ENCODE measurements at places on chromosomes 6 and 20.

GRCh38 chr6:68704485-68704884, 69.4 kb downstream of the ADGRB3 start:
- DNase-seq, result no peak

- no peak for DNase-seq
Measured at GRCh38 chr6:111775145-111775922, 97.9 kb downstream of the FYN start.

DNA sequence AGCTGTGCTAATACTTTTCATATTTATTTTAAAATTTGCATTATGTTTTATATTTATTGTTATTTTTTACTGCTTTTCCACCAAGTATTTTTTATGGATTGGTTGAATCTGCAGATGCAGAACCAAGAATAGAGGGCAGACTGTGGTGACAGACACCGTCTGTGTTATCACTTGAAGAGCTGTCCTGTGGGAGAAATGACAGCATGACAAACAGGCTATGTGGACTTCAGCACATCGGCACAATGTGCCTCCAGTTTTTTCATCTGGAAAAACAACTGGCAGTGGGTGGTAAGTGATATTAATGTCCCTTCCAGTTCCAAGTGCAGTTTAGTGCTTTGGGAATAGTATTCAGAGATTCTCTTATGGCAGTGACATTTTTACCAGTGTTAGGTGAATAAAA, 492.9 kb downstream of the PRKN start:
- no peak for DNase-seq

DNA sequence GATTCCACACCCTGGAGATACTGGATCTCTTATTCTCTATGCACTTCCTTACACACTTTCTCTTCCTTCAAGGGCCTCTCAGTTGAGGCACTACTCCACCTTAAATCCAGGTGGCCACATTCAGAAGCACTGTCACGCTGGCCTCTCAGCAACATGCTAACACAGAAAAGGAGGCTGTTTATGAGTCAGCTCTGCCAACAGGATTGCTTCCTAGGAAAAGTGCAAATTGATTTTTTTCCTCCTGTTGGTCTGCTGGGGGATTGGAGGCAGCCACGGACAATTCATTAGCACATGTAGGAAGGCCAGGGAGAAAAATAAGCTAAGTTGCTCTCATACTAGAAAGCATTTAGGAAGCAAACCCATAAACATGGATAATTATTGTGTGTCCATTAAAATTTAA, 20.9 kb downstream of the LY86 start:
- DNase-seq, result no peak

DNA sequence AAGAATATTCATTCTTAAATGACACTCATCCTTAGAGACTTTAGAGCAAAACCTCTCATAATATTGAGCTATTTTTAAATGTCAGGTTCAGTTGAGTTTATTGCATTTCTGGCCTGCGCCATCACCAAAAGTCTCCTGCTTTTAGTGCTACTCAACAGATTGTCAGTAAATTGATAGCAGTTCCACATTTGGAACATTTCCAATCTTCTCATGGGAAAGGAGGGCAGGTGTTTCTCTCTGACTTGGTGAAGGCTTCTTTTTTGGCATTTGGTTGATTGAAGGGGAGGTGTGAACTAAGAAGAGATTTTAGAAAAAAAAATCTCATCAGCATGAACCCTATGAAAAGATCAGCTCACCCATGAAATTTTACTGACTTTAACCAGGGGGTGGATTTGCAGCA, 125.9 kb upstream of the INSM1 start:
- DNase-seq, result no peak

- DNase-seq, result no peak
Measured at GRCh38 chr20:20295621-20296498, 72.0 kb upstream of the INSM1 start.

GRCh38 chr6:90068264-90068663, 174.0 kb downstream of the GJA10 start:
- no peak for DNase-seq

- no peak for DNase-seq
Measured at GRCh38 chr6:19538096-19538495, 299.1 kb upstream of the ID4 start.

DNA sequence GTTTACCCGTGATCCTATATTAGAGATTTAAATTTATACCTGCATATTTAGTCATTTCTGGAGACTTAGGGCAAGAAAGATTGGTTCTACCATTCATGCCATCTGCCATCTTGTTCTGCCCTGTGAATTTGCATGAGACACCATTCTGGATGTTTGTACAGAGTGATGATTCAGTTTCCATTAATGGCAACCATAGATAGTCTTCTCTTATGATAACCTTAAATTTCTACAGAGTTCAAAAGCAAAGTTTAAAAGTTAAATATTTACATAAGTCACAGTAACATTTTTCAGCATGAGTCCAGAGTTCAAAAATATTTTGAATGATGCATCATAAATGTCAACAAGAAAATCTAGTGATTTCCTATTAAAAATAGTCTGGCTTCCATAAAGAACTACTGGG, 23.2 kb downstream of the PLCB1 start:
- no peak for DNase-seq

- no peak for DNase-seq
Measured at GRCh38 chr6:131979515-131980337, 28.6 kb upstream of the CCN2 start.

DNA sequence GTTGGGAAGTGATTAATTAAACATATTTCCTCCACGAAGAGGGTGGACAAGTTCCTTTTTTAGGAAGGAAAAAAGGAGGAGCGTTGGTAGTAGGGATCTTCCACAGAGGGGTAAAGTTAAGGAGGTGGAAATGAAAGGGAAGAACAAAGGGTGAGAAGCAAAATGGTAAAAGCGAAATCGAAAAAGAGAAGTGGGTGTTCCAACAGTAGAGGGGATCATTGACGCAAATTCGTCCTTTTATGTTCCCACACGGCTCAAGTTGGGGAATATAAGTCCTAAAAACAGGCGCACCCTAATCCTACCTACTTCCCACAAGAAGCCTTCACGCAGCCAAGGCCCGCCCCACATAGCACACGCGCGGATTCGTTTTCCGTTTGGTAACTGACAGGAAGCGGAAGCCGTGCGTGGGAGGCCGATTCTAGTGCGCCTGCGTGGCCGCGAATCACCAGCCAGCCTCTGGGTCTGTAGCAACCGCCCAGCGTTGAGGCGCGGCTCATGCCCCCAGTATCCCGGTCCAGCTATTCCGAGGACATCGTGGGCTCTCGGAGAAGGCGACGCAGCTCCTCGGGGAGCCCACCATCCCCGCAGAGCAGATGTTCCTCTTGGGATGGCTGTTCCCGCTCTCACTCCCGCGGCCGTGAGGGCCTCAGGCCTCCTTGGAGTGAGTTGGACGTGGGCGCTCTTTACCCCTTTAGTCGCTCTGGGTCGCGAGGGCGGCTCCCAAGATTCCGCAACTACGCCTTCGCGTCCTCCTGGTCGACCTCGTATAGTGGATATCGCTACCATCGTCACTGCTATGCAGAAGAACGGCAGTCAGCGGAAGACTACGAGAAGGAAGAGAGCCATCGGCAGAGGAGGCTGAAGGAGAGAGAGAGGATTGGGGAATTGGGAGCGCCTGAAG, at the start of gene NKAPL:
NKAPL (plus strand) TSS at position 421 of the 901 bp plus-strand sequence; CDS start at position 496, 75 bp downstream.
- no peak for DNase-seq

DNA sequence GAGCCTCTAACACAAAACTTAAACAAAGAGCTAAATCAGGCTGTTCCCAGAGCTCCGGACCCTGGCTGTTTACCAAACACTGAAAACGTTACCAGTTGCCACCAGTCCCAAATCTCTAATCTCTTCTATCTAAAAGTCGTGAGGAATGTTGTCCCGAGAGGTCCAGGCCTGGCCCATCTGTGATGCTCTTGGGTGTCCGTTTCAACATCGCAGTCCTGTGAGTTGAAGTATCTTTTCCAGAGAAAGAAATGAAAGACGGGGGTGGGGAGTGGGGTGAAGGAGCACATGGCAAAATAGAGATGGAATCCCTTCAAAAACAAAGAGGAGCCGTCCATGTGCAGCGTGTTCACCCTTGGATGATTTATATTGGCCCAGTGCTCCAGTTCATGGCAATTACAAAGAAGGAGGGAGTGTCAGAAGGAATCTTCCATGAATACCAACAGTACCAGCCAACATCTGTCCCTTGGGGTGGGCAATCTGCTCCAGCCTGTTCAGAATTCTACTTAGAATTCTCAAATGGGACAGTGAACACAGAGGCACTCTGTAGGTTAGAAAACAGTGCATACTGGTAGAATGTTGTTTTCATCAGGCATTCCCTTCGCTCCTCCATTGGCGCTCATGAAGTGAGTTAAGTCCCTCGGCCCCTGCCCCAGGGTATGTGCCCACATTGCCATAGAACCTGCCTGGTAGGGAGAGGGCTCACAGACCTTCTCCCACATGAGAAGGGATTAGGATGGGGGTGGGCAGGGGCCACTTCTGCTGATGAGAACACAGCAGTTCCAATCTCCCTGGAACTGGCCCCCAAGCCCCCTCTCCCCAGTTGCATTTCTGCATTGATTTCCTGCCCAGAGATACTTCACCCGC, 112.1 kb downstream of the LY86 start:
- DNase-seq, result no peak

DNA sequence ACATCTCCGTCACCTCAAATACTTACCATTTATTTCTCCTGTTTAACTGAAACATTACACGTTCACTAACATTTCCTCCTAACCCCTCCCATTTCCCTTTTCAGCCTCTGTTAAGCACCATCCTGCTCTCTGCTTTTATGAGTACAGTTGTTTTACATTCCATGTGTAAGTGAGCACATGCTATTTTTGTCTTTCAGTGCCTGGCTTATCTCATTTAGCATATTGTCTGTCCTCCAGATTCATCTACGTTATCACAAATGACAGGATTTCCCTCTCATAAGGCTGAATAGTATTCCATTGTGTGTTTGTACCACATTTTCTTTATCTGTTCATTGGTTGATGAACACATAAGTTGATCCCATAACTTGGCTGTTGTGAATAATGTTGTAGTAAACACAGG, 22.7 kb downstream of the TAF11 start:
- no peak for DNase-seq

- peak; percentile 65 for DNase-seq
Measured at GRCh38 chr6:3162565-3163247, 5.4 kb upstream of the TUBB2A start.

- DNase-seq, result no peak
Measured at GRCh38 chr20:40963505-40963845, 65.1 kb upstream of the TOP1 start.

- DNase-seq, result no peak
Measured at GRCh38 chr20:51484141-51484815, 58.2 kb downstream of the NFATC2 start.

- DNase-seq, result no peak
Measured at GRCh38 chr6:37607944-37608343, 89.7 kb downstream of the MDGA1 start.

GRCh38 chr6:51261691-51262090, 443.0 kb downstream of the TFAP2B start:
- DNase-seq, result no peak

DNA sequence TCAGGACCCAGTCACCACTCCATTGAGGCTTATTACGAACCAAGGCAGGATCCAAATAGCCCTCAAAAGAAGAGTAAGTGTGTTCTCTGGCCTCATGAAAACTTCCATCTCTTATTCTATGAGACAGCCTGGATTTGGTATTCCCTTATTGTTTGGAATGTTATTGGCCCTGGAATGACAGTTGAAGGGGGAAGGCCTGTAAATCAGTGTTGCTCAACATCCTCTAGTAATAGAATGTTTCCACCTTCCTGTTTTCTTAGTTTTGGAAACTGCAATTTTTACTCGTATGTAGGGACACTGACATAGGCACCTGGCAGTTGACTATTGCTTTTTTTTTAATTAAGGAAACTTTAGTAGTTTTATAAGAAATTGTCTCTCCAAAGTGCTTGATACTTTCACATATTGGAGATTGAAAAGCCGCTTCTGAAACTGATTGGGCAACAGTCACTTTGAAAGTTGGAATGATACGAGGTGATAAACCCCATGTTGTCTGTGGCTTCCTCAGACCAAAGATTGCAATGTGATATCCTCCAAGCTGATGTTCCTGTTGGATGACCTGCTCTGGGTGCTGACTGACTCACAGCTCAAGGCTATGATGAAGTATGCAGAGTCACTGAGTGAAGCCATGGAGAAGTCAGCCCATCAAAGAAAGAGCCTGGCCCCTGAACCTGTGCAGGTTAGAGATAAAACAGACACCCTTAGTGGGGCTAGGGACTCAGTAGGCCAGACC, 43.1 kb downstream of the BLTP3A start:
- DNase-seq, result no peak

DNA sequence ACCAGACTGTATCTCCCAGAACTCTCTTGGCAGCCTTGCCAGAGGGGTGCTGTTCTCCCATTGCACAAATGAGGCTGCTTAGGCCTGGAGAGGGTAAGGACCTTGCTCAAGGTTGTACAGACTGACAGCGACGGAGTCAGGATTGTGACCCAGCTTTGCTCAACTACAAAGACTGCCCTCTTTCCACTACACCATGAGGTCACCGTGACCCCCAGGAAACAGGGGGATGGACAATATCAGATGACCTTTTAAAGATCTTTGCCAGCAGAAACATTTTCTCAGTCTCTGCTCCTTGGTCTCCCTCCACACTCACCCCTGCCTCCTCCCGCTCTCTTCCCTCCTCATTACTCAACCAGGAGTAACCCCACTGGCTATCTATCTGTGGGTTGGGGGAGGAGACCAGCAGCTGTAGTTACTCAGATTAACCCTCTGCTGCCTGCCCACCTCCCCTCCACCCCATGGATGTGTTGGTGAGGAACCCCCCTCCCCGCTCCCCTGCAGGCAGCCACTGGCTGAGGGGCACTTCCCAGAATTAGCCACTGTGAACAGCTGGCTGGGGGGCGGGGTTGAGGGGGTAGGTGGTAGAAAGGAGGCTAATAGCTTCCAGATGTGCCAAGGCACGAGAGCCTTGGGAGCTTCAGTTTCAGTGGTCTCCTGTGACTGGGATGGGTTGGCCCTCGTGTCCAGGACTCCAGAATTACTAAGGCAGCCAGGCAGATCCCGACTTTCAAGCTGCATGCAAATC, 26.9 kb upstream of the MRPS18A start:
- no peak for DNase-seq

DNA sequence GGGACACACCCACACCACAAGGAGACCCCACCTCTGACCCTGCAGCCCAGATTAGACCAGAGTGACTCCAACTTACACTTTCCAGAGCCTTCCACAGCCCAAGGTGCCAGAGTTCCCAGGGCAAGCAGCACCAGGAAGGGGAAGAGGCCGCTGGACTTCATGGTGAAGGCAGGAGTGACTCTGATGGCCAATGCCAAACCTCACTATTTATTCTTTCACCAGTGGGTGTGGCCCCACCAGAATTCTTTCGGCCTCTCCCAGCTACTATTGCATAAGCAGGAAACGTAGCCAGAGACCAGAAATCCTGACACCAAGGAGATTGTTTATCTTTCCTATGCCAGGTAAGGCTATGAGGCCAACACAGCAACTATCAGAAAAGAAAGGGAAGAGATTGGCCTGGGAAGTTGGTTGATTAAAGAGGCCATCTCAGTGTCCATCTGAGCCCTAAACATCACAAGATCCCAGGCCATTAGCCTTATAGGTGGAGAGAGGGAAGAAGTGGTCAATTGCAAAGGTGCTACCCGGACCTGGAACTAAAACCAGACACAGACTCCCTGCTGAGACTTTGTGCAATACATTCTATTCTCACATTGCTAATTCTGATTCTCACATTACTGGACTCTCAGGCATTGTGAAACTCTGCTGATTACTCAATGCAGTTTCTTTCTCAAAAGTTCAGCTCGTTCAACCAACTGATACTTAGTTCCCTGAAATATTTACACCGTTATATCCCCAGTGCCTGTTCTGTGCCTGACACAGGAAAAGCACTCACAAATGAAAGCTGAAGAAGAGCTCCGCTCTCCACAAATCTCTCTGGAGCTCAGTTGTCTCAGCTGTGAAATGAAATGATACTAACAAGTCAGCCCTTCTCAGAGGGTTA, at the start of gene SLPI:
SLPI (minus strand) TSS at position 182 of the 880 bp plus-strand sequence; CDS start at position 161, 21 bp downstream.
- DNase-seq, result no peak

- no peak for DNase-seq
Measured at GRCh38 chr6:37788259-37788658, 31.3 kb upstream of the ZFAND3 start.

Measured in T-helper 22 cell (primary cell).